ENCODE measurements at places on chromosomes 2 and 18. TPM values are rescaled to one million over a fixed set of nuclear protein-coding genes. Genes with fewer than 3 reads are reported as not detected.

GRCh38 chr2:136767030-136767429 is 1.7 kb downstream of the THSD7B start:
- no peak for DNase-seq

DNA sequence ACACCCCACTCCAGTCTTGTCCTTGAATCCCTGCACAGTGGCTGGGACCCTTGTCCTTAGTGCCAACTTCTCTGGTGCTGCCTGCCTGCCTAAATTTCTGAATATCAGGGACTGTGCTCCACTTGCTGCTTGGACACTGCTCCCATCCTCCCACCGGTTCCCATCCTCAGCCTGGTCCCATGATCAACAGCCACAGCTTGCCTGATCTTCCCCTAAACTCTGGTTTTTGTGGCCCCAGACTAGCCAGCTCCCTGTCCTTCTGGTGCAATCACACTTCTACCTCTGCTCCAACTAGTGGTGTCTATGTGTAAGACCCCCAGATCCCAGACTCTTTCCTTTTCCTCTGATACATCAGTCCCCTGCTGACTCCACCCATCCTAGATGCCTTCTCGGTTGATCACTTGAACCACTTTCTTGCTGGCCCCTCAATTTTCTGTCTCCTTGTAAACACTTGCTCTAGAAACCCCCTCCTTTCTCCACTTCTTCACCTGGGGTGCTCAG is 37.2 kb upstream of the POLE4 start:
- DNase-seq: no peak

DNA sequence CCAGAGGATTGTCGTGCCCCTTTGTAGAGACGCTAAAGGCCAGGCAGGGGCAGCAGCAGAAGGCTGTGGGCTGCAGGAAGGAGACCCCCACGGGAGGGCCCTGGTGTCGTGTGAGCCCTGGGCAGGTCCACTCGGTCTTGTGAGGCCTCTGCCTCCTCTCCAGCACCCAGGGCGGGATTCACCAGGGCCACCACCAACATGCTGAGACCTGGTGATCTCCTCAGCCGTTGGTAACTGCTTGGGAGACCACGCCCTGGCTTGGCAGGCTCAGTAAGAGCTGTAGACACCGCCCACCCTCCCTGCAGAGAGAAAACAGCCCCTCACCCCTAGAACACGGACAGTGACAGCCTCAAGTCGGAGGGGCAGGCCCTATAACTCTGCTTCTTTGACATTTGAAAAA is 21.1 kb downstream of the MBP start:
- no peak for DNase-seq

DNA sequence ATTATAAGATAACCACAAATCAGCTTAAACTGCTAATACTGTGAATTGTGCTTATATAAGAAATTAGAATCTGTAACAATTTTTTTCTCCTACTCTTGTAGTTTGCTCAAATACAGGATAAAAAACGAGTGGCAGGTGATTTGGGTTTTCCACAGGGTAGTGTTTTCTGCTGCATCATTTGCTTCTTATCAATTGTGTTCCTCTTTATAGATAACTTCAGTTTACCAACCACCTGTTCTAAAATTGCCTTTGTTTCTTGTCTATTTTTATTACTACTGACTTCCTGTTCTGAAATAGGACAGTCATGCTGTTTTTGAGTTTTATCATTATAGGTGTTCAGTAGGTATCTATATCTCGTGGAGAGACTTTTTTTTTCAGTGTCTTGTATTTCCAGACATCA is 56.9 kb downstream of the MFSD6 start:
- DNase-seq: no peak

RBM44 gene
- polyA plus RNA-seq: not detected

GRCh38 chr2:240255165-240255491 is 114.7 kb upstream of the OTOS start:
- no peak for DNase-seq

- no peak for DNase-seq
Observed at GRCh38 chr2:164757934-164758695, 83.5 kb downstream of the COBLL1 start.

GRCh38 chr2:143175438-143175837 is 46.2 kb downstream of the ARHGAP15 start:
- DNase-seq: no peak

RGPD6 gene
- 1.8 TPM for polyA plus RNA-seq

DNA sequence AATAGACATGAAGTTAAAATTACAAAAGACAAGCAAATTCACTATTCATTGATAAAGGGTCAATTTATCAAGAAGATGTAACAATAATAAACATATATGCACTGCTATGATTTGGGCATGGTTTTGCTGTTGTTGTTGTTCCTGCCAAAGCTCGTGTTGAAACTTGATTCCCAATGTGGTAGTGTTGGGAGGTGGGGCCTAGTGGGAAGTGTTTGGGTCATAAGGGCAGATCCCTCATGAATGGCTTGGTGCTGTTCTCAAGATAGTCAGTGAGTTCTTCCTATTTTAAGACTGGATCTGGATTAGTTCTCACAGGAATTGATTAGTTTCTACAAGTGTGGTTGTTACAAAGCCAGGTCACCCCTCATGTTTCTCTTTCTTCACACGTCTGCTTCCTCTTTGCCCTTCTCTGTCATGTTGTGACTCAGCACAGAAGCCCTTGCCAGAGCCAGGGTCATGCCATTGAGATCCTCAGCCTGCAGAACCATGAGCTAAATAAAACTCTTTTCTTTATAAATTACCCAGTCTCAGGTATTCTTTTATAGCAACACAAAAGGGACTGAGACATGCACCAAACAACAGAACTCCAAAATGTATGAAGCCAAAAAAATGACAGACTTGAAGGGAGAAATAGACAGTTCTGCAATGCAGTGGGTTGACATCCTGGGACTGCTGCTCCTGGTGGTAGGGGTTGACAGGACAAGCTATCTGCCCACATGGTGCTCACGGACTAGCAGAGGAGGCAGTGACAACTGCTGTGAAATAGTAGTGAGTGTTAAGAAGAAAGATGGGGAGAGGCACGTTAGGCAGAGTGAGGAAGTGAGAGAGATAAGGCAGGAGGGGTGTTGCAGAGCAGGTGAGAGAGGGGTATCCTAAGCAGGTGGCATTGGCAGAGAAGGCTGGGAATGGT is 18.6 kb upstream of the SKA1 start:
- no peak for DNase-seq

DNA sequence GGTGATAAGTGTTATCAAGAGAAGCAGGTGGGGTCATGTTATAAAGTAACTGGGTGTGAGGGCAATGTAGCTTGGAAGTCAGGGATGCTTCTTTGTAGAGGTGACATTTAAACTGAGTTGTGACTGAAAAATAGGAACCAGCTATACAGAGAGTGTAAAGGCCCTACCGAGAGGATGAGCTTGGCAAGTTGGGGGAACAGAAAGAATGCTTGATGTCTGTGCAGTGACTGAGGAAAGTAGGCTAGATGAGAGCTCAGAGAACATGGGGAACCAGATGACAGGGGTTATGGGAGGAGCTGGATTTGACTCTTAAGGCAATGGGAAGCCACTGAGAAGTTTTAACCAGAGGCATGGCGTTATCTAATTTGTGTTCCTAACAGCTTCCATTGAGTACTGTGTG is 115.3 kb downstream of the DOCK10 start:
- no peak for DNase-seq

- no peak for DNase-seq
Observed at GRCh38 chr2:58497168-58497567, 256.0 kb upstream of the FANCL start.

DNA sequence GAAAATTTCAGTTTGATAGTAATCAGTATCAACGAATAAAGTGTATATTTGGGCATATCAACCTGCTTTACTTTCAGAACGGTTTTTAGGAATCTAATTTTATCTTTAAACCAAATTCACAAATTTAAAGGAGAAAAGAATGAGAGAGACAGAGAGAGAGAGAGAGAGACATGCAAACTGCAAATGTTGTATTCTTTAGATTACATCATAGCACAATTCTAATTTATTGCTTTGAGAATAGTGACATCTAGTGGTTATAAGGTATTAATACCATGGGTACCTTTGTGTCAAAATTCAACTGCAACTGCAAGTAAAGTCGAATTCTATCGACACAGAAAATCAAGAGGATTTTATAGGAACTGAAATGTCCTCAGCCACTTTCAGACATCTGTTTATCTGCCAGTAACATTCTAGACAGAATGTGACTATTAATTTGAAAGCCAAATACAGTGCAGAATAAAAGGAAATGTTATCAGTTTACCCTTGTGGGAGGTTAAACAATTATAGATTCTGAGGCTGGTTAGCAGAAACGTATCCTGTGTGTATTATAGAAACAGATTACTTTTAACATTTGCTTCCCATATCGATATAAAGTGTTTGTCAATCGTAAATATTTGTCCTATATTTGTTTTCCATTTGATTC is 529.8 kb upstream of the VRK2 start:
- peak; percentile 14 for DNase-seq

EHBP1 gene
- 13.2 TPM for polyA plus RNA-seq

DNA sequence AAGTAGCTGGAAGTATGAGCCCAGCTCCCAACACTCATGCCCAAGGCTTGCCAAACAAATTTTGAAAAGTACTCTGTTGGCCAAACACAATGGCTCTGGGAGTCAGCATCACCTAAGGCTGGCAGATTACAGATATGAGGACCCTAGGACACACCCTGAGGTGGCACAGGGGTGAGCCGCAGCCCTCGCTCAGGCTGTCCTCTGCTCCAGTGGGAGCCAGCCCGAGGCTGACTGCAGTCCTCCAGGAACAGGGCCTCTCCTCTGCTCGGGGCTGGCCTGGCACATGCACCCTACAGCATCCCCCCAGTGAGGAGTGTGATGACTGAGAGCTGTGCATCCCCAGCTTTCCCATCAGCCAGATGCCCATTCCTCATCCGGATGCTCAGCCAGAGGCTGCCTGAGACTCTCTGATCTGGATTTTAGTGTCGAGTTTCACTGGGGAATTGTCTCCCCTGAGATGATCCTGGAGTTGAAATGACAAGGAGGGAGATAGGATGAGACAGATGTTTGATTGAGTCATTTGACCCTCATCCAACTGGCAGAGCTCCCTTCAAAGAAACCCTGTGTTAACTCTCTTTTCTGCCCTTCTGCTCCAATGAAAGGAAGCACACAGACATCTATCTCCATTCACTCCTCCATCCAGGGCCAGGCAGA is 269.3 kb upstream of the NCKAP5 start:
- DNase-seq: no peak

GRCh38 chr2:41878056-41878455 is 169.8 kb upstream of the PKDCC start:
- DNase-seq: no peak

- no peak for DNase-seq
Observed at GRCh38 chr2:190791976-190792575, 88.5 kb upstream of the GLS start.

DNA sequence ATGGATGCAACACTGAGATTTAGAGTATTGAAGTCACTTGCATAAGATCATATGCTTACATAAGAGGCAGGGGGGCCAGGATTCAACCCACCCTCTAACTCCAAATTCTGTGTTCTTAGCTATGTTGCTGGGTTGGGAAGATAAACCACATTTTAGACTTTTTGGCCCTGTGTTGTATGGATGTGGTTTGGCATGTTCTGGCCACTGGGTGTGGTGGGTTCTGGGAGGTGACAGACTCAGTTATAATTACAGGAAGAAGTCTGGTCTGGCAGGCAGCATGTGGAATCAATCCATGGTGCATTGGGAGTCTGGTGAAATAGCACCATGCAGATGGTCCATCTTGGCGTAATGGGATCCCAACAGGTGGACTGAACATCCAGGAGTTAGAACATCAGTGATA is 138.9 kb downstream of the LTBP1 start:
- no peak for DNase-seq

ST6GAL2 gene
- polyA plus RNA-seq: not detected

ITGB6 gene
- polyA plus RNA-seq: not detected

CTAGE1 gene
- polyA plus RNA-seq: not detected

DNA sequence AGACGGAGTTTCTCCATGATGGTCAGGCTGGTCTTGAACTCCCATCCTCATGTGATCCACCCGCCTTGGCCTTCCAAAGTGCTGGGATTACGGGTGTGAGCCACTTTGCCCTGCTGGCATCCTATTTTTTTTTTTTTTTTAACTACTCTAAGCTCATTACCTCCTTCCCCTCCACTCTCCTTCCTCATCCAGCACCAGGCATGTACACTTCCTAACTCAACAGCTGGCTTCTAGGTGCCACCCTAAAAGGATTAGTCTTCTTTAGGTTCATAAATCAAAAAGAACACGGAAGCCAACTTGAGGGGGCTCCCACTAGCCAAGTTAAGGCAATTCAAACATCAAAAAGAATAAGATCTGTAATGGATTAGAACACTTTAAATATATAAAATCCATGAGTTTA is 70.6 kb upstream of the TEX51 start:
- DNase-seq: no peak

- no peak for DNase-seq
Observed at GRCh38 chr18:11392292-11392691, 217.1 kb upstream of the SLC35G4 start.

DNA sequence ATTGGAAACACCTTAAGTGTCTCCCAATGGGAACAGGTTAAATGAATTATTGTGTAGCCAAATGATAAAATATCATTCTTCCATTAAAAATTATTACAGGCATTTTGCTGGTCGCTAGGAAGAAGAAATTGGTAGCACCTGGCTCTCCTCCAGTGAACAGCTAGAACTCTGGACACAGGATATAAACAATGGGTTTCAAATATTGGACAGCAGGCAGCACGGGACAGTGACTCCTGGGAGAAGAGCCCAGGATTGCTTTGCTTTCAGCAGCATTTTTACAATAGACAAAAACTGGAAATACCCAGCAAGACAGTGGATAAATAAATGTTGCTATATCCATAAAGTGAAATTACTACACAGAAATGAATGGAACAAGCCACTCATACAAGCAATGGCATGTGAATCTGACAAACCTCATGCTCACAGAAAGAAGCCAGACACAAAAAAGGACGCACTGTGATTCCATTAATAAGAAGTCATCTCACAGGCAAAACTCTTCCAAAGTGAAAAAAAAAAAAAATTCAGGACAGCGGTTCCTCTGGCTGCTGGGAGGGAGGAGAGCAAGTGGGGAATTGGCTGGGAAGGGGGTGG is 50.5 kb downstream of the LAMA1 start:
- DNase-seq: no peak

DNA sequence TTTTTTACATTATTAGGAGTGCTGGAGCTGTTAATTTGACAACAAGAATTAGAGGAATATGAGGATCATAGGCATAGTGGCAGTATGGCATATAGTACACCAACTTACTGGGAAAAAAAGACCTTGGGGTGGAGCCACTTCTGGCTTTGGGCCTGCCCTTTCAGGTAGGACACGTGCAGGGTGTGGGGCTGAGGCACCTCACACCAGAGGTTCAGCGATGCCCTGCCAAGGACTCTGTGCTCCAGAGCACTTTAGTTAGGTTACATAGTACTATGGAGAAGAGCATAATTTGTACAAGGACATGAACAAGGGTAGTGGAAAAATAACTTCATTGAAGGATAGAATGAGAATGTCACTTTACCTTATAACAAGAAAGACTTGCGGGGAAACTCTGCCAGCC is 77.1 kb upstream of the CD302 start:
- DNase-seq: peak; percentile 24

TGFA gene
- 1.8 TPM for polyA plus RNA-seq

GRCh38 chr2:12428786-12429185 is 287.9 kb upstream of the TRIB2 start:
- no peak for DNase-seq

CREG2 gene
- polyA plus RNA-seq: not detected

All from naive thymus-derived CD4-positive, alpha-beta T cell (primary cell).